ENCODE measurements at places on chromosomes 5 and 9.
A peak's percentile ranks its signal among the peaks of the same experiment; 100 is the strongest.

DNA sequence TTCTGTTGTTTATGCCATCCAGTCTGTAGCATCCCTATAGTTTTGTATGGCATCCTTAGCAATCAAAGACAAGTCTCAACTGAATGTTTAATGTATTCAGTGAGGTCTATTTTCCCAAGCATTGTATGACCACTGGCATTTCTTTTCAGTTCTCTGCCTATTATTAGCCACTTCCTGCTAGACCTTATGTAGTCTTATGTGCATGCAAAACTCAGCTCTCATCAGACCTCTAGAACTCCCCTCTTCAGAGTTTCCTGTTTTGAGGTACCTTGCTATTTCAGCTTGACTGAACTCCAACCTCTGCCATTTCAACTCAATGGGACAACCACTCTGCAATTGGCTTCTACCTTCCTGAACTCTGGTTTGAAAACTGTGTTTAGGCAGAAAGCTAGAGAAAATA lies 113.2 kb downstream of the SLC25A46 start:
- DNase-seq = no peak

- no peak for DNase-seq
These were observed 122.0 kb downstream of the COL23A1 start for GRCh38 chr5:178468196-178468685.

GRCh38 chr9:114718801-114719221 lies 36.8 kb upstream of the TEX48 start:
- DNase-seq = no peak

DNA sequence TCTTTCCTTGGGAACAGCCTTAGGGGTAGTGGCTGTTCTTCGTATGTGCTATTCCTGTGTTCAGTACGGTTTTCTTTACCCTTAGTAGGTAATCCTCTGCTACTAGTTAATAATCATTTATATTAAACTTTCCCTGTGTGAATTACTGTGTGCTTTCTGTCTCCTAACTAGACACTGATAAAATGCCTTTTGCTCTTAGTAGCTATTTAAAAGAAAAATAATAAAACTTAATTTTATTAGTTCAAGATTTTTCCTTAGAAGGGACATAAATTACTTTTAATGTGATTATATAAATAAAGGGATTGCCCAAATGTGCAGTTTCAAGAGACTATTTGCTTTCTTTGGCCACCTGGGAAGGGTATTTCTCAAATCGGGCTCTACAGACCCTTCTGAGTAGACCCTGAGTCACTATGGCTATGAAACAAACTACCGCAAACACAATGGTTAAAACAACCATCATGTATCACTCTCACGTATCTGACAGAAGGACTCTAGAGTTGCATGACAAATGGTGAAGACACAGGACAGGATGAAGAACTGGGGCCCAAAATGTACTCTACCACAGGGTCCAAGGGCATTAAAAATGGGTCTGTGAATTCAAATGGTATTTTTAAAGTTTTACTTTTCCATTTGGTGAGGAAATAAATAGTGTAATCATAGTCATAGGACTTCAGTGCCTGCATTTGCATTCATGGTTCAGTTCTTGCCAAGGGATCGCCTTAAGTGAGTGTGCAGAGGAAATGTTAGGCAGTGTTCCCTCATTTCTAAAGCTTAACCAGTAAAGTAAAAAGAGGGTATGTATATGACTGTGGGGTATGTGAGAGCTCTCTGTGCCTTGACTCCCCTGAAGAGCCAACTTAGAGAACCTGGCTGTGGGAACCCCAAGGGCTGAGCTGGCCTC lies 97.0 kb downstream of the TSSK1B start:
- no peak for DNase-seq

DNA sequence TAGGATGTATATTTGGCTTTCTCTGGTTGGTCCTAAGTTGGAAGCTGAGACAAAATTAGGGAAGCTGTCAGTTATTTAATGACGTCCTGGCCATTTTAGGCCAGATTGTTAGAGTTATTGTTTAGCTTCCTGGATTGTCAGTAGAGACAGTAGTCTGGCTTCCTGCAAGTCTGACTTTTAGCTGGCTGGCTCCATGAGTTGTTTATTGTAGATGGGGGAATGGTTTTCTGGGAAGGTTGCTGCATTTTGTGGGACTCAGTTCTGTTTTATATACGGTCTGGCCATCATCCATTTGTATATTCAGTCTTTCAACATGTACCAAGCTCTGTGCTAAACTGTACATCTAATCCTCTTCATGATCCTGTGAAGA lies 68.3 kb downstream of the SGCD start:
- DNase-seq = no peak

DNA sequence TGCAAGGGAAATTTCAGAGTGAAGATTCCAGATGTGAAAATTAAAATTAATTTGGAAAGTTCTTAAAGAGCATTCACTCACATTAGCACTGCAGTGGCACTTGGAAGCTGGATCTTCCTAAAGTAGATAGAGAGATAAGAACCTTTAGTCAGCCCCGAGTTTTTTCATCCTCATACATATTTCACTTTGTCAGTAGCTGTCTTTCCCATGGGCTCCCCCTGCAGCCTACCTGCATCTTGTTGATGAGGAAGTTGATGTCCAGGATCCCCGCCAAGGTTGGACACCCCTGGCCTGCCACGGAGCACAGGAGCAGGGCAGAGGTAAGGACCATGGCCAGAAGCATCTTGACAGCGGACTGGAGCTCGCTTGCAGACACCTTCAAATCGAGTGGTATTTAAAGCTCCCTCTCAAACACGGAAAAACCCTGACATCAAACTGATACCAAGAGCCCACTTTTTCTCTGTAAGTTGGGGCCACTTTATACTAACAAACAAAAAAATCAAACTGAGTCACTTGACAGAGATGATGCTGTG lies at the start of gene IL9:
Gene IL9, minus strand, starts transcription at position 368 of the 533 bp plus-strand sequence. Its CDS starts 25 bp downstream, at position 343.
- no peak for DNase-seq

DNA sequence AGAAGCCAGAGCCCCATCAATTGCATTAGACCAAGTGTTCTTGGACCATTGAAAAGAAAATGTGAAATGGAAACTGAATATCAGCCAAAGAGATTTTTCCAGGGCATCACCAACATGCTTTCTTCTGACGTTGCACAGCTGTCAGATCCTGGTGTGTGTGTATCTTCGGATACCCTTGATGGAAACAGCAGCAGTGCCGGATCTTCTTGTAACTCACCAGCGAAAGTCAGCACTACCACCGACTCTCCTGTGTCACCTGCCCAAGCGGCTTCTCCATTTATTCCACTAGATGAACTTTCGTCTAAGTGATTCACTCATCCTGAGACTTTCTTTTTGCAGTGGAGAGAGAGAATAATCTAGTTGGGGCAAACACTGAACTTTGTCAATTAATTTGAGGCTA lies 75.7 kb downstream of the PIP5K1B start:
- peak; percentile 16 for DNase-seq

DNA sequence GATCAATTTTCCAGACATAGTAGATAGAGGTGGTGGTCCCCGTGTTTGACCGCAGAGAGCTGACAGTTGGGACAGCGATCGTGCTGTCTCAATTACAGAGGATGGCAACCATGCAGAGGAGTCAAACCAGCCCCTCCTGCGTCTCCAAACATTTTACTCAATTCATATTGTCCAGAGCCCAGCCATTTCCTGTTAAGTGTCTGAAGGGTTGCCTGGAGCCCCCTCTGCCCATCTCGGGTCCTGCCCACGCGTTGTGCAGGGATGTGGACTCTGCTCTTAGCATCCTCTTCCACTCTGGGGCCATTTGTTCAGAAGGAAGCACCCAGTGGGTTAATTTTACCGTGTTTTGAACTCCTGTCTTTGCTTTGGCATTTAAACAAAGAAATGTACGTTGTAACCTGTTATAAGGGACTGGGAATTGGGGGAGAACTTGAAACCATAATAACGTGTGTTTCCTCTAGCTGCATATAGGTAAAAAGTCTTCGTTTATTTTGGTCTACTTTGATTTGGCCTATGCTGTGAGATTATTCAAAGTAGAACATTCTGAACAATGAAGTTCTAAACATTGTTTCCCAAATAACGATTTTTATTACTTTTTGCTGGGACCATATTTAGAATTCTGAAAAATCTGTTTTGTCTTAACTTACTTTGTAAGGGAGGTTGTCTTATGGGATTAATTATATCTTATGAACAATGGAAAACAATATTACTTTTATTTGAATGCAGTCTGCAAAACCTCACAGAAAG lies 876 bp downstream of the EGFLAM start:
- DNase-seq = no peak

- DNase-seq = no peak
These were observed 18.2 kb upstream of the ZNF618 start for GRCh38 chr9:113857875-113858274.

DNA sequence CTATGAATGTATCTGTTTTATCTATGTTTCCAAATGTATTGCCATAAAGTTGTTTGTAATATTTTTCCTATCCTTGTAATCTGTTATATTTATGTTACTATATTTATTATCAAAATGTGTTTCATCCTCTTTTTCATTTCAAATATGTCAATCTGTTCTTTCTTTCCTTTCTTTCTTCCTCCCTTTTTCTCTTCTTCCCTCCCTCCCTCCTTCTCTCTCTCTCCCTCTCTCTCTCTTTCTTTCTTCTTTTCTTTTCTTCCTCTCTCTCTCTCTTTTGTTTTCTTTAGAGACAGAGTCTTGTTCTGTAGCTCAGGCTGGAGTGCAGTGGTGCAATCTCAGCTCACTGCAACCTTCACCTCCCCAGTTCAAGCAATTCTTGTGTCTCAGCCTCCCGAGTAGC lies 91.3 kb downstream of the GTF3C4 start:
- DNase-seq = no peak

GRCh38 chr5:97098922-97099321 lies 43.5 kb downstream of the LIX1 start:
- DNase-seq = no peak

GRCh38 chr5:4901924-4902323 lies 238.2 kb upstream of the ADAMTS16 start:
- DNase-seq = no peak

- DNase-seq = no peak
These were observed 75.8 kb downstream of the POU5F2 start for GRCh38 chr5:93665648-93666047.

DNA sequence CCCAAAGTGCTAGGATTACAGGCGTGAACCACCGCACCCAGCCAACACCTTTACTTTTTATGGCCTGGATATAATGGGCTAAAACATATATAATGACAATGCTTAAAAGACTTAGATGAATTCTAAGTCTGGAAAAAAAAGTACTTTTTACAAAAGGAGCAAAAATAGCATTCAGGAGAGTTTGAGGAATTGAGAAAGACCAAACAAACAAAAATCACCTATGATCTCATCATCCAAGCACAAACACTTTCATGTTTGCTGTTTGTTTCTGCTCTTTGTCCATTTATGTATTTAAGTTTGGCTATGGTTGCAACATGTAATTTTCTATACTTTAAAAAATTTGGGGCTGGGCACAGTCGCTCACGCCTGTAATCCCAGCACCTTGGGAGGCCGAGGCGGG lies 54.8 kb upstream of the RIC1 start:
- DNase-seq = no peak

GRCh38 chr9:17600962-17601593 lies 22.2 kb downstream of the SH3GL2 start:
- DNase-seq = peak; percentile 21
